ENCODE measurements at places on chromosomes 11 and 22.
A peak's percentile ranks its signal among the peaks of the same experiment; 100 is the strongest.

DNA sequence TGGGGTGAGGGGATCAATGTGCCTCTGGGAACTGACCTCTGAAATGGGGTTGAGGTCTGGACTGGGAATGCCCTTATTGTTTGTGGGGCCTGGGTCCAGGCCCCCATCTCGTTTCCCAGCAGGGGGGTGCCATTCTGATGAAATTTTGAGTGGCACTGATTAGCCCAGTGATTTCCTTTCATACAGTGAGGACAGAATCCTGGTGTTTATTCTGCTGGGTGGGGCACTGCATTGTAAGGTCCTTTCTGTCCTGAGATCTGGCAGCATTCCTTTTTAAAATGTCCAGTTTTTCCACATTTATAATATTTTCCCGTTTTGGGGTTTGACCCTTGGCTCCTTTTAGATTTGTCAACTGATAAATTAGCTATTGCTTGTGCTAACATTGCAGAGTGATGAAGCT, 27.1 kb downstream of the OR10A6 start:
- no peak for DNase-seq

DNA sequence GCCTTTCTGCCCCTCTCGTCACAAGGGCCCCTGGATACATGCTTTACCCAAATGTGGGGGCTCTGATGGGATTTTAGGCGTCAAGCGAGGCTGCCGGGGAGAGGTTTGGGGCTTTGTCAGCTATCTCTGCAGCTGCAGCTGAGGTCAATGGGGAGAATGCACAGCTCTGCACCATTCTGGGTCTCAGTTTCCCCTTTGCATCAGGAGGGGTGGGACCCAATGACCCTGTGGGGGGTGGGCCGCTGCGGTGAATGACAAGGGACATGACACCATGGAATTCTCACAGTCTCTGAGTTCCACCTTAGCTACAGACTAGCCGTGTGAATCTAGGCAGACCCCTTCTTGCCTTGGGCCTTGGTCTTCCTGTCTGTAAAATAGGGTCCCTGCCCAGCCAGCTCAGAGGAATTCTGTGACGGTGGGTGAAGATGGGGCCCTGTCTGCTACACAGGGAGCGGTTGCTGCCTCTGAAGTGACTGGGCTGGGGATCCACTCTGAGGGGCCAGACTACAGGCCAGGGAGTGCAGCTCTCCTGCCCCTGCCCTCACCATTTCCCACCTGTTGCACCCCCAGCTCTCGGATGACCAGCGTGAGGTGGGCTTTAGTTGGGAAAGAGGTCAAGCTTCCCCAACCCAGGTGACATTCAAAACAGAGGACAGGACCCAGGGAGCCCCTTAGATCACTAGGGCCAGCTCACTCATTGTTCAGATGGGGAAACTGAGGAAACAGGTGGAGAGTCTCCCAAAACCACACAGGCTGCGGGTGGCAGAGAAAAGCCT, 35.9 kb upstream of the WNT11 start:
- DNase-seq = no peak

DNA sequence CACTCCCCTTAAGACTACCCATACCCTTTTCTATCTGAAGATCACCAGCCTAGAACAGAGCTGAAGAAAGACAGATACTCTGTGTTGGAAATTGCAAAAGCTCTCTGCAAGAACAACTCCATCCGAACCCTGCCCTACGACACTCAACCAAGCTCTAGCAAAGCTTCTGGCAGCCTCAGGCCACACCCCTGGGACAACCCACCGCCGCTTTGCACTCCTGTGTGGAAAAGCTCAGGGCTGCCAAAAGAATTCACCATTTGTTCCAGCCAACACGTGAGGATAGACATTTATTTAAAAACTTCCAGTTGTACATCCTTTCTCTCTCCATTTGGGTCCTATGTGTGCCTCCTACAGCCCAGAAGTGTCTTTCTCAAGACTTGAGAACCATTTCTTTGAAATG, 62.4 kb upstream of the CD5 start:
- DNase-seq = no peak

DNA sequence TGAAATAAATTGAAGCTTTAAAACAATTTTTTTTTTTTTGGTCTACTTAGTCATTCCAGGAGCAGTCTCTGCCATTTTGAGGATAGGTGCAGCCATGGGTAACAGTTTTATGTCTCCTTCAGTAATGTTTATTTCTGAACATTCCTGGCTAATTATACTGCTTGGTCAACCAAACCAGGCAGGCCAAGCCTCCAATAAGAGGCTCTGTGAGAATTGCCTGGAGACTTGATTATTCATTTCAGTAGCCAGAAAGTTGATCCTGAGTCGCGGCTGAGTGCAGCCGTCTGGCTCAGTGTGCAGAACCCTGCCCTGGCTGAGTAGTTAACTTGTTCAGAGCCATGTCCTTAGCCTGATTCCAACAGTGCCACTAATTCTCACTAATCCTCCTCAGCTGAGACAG, 364.0 kb upstream of the FAT3 start:
- DNase-seq = no peak

- no peak for DNase-seq
Observed at GRCh38 chr11:43937434-43938411, 4.7 kb upstream of the C11orf96 start.

- DNase-seq = no peak
Observed at GRCh38 chr11:34044664-34045485, 6.7 kb upstream of the CAPRIN1 start.

GRCh38 chr11:117604336-117604995, 192.6 kb downstream of the DSCAML1 start:
- DNase-seq = no peak

DNA sequence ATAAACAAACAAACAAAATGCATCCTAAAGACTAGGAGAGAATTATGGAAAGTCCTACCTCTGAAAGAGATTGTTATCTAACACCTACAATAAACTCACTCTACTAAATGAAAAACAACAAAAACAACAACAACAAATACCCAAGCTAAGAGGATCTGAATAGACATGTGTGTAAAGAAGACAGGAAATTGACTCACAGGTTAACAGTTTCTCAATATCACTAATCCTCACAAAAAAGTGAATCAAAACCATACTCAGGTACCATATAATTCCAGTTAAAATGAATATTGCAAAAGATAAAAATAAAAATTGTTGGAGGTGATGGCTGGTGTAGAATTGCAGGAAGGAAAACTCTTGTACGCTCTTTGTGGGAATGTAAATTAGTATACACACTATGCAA, 110.4 kb upstream of the TOP3B start:
- no peak for DNase-seq

GRCh38 chr11:78414321-78415051, 3.1 kb downstream of the GAB2 start:
- no peak for DNase-seq

GRCh38 chr11:123137431-123138224, 57.4 kb downstream of the CLMP start:
- DNase-seq = no peak

GRCh38 chr11:638631-639331, 1.7 kb downstream of the DRD4 start:
- no peak for DNase-seq

GRCh38 chr22:46622081-46622521, 1.9 kb downstream of the GRAMD4 start:
- peak; percentile 62 for DNase-seq

Data from breast epithelium (tissue), 4 donors.